ENCODE measurements at places on chromosomes 3 and 15.

DNA sequence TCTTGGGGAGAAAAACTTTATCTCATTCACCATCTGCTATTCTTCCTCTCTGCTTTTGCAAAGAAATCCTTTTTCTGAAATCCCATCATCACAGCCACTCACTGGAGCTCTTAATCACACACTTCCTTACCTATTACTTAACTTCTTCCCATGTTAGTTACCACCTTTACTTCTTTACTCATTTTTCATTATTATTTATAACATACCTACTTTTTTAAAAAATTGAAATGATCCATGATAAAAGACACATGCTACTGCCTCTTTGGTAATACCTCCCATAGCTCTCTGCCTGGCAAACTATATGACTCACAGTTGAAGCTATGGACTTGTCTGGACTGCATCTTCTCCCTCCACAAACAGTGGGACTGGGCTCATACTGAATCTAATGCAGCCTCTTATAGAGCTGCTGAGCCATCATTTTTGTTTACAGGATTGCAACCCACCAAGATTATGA lies 150.3 kb downstream of the TNIK start:
- no peak for DNase-seq

GRCh38 chr3:187903697-187904096 lies 158.4 kb upstream of the BCL6 start:
- DNase-seq: no peak

- DNase-seq: no peak
These were observed 89.0 kb downstream of the C3orf85 start for GRCh38 chr3:109225516-109225915.

DNA sequence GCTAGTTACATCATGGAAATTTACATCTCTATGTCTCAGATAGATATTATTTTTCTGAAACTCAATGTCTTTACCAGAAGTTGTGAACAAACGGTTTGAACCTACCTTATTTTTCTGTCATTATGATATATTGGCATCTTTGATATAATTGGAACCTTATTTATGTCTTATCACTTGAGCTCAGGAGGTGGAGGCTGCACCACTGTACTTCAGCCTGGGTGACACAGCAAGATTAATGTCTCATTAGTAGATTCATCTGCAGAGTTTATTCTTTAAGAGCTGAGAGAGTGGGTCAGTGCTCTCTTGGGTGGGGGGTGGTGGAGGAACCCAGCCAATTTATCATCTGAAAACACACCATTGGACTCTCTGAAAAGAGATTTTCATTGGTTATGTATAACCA lies 21.4 kb downstream of the SCG3 start:
- DNase-seq: no peak

DNA sequence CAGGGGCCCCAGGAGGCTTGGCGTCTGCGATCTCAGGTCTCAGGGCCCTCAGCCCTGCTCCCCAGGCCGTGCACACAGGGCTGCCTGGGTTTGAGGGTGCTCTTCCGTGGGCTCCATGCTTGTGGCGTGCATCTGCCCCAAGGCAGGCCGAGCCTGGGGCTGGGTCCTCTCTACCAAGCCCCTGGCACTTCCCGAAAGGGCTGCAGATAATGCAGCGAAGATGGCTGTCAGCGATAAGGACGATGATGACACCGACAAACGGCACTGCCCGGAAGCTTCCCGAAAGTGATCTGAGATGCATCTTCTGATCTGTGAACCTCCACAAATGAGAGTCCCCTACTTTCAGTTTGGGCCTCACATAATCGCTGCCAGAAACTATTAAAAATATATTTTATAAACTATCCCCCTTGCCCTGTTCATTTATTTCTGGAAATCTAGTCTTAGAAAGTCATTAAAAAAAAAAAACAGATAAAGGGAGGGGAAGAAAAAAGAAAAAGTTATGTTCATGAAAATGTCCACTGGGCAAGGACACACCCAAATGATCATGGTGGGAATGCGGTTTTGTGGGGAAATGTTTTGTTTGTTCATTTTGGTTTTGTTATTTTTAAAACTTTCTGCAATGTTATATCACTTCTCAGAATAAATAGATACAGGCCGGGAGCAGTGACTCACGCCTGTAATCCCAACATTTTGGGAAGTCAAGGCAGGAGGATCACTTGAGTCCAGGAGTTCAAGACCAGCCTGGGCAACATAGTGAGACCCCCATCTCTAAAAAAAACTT lies 51.5 kb downstream of the RPN1 start:
- no peak for DNase-seq

GRCh38 chr3:127388427-127388826 lies 100.6 kb upstream of the PRR20G start:
- no peak for DNase-seq

- DNase-seq: no peak
These were observed 19.5 kb upstream of the DOCK3 start for GRCh38 chr3:50655009-50655830.

All from stimulated activated CD8-positive, alpha-beta memory T cell treated with anti-CD3 and anti-CD28 coated beads, Interleukin-2, amount 100 ng/mL, for 1 hour (primary cell).